ENCODE measurements at places on chromosomes 4 and X. TPM values are rescaled to one million over a fixed set of nuclear protein-coding genes. Genes with fewer than 3 reads are reported as not detected.

SASH3 gene
- not detected for total RNA-seq

UNC5C gene
- total RNA-seq: not detected

NAP1L2 gene
- total RNA-seq: 12.8 TPM

HTR2C gene
- total RNA-seq: 1.3 TPM

PRSS12 gene
- total RNA-seq: 5.4 TPM

TMEM150C gene
- total RNA-seq: 2.7 TPM

CTAG2 gene
- not detected for total RNA-seq

- DNase-seq: no peak
- H3K36me3 ChIP-seq: no peaks in the 10 kb centered on the region
- H3K27me3 ChIP-seq: no peaks in the 10 kb centered on the region
- no peak overlapping the region for H3K4me3 ChIP-seq
- no peak overlapping the region for H3K27ac ChIP-seq
- no peaks in the 10 kb centered on the region for H3K4me1 ChIP-seq
Observed at GRCh38 chr4:53963336-53963735, 101.1 kb downstream of the CHIC2 start.

- no peak overlapping the region for H3K27ac ChIP-seq
- no peak overlapping the region for H3K4me3 ChIP-seq
- DNase-seq: no peak
- no peaks in the 10 kb centered on the region for H3K27me3 ChIP-seq
- H3K4me1 ChIP-seq: no peaks in the 10 kb centered on the region
Observed at GRCh38 chr4:172851534-172851933, 317.1 kb upstream of the GALNT7 start.

GRCh38 chr4:145773581-145774234 is 93.8 kb downstream of the C4orf51 start:
- H3K27ac ChIP-seq: no peak overlapping the region
- no peak for DNase-seq
- H3K36me3 ChIP-seq: peaks cover 45% of the 10 kb centered on the region
- H3K27me3 ChIP-seq: no peaks in the 10 kb centered on the region

DNA sequence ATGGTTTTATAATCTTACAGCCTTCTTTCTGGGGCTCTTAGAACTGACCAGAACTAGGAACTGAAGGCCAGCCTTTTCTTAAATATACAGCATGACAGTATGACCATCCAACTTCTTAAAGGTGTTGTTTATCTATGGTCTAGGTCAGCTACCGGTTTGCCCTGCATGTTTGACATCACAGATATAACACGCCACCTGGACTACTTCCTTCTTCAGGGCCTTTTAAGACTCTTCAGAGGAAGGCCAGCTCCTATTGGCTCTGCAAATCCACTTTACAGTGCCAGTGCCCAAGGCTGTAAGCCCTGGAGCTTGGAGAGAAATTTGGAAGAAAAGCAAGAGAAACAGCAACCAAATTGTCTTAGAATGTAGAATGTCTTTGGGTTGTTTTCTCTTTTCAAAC is 185.5 kb downstream of the MGST2 start:
- H3K4me3 ChIP-seq: no peak overlapping the region
- peaks cover 7% of the 10 kb centered on the region for H3K4me1 ChIP-seq
- no peak overlapping the region for H3K27ac ChIP-seq
- H3K27me3 ChIP-seq: no peaks in the 10 kb centered on the region
- no peak for DNase-seq

DNA sequence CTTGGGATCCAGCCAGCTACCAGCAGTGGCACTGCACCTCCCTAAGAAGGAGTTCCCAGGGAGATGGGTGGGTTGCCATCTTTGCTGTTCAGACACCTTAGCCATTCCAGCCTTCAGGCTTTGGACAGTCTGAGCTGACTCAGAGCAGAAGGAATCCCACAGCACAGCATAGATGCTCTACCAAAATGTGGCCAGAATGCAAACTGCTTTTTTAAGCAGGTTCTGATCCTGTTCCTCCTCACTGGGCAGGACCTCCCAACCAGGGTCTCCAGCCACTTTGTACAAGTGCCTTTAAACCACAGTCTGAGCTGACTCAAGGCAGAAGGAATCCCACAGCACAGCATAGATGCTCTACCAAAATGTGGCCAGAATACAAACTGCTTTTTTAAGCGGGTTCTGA is 209.0 kb downstream of the NPNT start:
- H3K27ac ChIP-seq: no peak overlapping the region
- peaks cover 26% of the 10 kb centered on the region for H3K36me3 ChIP-seq
- no peaks in the 10 kb centered on the region for H3K27me3 ChIP-seq

DNA sequence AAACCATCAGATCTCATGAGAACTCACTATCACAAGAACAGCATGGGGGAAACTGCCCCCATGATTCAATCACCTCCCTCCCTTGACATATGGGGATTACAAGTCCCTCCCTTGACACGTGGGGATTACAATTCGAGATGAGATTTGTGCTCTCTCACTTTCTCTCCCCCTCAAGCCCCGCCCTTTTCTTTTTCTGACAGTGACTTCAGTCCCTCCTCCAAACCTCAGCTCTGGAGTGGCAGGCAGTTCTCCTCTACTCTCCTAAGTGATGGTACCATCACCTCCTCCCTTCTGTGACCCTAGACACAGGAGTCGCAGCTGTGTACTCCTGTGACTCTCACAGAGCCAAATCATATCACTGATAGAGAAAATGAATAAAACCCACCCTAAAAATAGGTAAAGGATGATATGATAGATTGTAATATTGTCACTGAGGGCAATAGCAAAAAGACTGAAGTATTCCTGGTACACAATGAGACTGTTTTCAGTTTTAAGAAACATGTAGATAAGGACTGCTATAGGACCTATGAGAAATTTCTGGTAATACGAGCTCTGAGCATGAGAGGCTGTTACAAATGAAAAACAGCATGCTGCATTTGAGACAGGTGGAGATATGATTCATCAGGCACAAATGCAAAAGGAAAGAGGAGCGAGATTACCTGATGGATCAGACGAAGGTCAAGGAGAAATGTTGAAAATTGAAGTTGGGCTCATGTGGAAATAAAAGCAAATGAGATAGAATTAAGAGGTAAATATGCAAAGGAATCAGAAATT is 101.2 kb upstream of the CBLL2 start:
- no peaks in the 10 kb centered on the region for H3K4me1 ChIP-seq
- H3K4me3 ChIP-seq: no peak overlapping the region
- H3K27me3 ChIP-seq: no peaks in the 10 kb centered on the region
- H3K36me3 ChIP-seq: no peaks in the 10 kb centered on the region

DNA sequence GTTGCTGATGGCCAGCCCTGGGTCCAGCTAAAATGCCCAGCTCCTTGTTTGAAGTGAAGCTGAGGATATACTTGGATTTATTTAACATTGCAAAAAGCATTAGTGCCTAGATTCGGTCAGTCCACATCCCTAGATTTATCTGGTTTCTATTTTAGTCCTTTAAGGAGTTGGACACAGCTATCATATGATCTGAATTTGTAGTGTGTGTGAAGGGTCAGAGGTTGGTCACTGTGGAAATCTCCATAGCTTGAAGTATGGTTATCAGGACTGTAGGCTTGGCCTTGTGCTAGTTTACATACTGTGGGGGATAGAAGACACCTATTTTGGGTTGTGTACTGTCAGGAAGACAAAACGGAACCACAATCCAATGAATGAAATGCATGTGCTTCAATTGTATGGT is 28.8 kb downstream of the NLGN3 start:
- H3K4me3 ChIP-seq: no peak overlapping the region
- peaks cover 15% of the 10 kb centered on the region for H3K36me3 ChIP-seq
- no peaks in the 10 kb centered on the region for H3K27me3 ChIP-seq
- H3K27ac ChIP-seq: no peak overlapping the region
- no peak for DNase-seq

- no peak overlapping the region for H3K4me3 ChIP-seq
- peak; percentile 25 for DNase-seq
- no peak overlapping the region for H3K27ac ChIP-seq
- no peaks in the 10 kb centered on the region for H3K27me3 ChIP-seq
Observed at GRCh38 chrX:45632506-45632905, 431.8 kb upstream of the DIPK2B start.

DNA sequence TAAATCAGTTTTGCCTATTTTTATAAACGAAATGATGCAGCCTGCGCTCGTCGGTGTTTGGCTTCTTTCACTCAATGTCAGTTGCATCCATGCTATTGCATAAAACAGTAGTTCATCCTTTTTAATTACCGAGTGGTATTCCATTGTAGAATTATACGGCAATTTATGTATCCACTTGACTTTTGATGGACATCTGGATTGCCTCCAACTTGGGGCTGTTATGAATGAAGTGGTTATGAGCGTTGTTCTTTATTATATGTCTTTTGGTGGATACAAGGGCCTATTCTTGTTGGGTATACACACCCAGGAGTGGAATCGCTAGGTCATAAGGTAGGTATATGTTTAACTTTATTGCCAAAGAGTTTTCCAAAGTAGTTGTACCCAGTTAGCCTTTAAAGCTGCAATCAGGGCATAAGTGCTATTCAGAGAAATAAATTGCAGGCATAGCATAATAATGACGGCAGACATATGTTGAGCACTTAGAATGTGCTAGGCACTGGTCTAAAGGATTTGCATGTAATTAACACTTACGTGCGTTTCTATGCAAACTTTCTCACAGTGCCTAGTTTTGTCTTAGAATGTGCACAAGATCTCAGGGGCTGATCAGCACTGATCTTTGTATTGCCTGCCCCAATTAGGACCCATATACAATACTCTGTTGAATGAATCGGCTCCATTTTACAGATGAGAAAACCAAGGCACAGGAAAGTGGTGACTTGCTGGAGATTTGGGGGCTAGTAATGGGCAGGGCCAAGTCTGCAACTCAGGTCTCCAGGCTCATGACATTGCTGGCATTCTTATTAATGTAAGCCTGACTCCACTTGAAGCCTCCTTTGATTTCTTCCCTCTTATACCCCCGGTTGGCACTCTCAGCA is 407.0 kb downstream of the BCOR start:
- DNase-seq: no peak
- H3K27me3 ChIP-seq: no peaks in the 10 kb centered on the region
- H3K4me3 ChIP-seq: no peak overlapping the region
- peaks cover 7% of the 10 kb centered on the region for H3K4me1 ChIP-seq

DNA sequence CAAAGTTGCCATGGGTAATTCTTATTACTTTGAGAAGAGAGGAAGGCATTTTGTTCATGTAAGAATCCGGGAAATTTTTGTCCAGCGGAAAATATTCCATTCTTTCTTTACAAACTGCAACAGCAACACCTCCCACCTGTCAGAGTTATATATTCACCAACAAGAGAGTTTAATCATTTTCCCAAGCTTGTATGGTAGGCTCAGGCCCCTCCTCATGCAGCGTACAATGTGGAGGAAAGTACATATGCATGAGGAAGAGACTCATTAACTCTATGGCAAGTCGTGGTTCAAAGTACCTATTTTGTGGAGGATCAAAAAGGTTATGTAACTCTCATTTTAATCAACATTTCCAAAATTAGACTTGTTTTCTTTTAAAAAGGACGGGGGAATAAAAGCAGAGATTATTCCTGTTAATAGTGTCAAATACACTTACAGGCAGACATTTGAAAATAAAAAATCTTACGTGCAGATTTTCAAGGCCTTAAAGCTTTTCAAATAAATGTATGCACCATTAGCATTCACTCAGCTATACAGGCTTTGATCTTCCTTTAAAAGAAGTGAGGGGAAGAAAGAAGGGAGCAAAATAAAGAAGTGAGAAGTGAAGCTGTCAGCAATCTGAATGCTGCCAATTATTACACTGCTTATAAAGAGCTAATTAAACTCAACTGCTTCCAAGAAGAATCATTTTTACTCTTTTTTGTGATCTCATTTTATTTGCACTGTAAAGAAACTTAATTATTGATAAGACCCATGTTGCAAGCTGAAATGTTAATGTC is 204.8 kb downstream of the FAT4 start:
- H3K27ac ChIP-seq: no peak overlapping the region
- H3K36me3 ChIP-seq: no peaks in the 10 kb centered on the region
- H3K4me1 ChIP-seq: no peaks in the 10 kb centered on the region
- H3K27me3 ChIP-seq: no peaks in the 10 kb centered on the region

DNA sequence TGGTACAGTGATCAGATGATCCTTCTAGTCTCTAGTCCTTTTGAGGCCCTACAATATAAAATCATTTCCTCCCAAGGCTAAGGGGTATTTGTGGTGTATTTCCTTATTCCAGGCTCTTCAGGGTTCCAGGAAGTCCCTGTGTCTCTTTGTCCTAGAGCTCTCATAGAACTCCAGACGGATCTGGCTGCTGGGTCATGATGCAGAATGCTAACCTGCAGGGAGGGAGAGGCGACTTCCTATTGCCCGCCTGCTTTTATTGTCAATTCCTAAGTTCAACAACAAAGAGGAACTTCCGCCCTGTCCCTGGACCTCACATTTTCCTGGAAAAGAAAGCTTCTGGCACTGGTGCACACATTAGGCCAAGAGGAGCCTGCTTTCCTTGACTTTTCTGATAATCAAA is 45.9 kb upstream of the ZNF827 start:
- no peak for DNase-seq
- no peak overlapping the region for H3K27ac ChIP-seq
- peaks cover 2% of the 10 kb centered on the region for H3K4me1 ChIP-seq

- no peaks in the 10 kb centered on the region for H3K4me1 ChIP-seq
- H3K36me3 ChIP-seq: no peaks in the 10 kb centered on the region
- DNase-seq: no peak
Observed at GRCh38 chr4:53744446-53745160, 153.3 kb upstream of the LNX1 start.

GRCh38 chrX:136260776-136261175 is 9.6 kb upstream of the MAP7D3 start:
- peaks cover 2% of the 10 kb centered on the region for H3K36me3 ChIP-seq
- no peaks in the 10 kb centered on the region for H3K4me1 ChIP-seq
- no peak overlapping the region for H3K27ac ChIP-seq
- no peak for DNase-seq

DNA sequence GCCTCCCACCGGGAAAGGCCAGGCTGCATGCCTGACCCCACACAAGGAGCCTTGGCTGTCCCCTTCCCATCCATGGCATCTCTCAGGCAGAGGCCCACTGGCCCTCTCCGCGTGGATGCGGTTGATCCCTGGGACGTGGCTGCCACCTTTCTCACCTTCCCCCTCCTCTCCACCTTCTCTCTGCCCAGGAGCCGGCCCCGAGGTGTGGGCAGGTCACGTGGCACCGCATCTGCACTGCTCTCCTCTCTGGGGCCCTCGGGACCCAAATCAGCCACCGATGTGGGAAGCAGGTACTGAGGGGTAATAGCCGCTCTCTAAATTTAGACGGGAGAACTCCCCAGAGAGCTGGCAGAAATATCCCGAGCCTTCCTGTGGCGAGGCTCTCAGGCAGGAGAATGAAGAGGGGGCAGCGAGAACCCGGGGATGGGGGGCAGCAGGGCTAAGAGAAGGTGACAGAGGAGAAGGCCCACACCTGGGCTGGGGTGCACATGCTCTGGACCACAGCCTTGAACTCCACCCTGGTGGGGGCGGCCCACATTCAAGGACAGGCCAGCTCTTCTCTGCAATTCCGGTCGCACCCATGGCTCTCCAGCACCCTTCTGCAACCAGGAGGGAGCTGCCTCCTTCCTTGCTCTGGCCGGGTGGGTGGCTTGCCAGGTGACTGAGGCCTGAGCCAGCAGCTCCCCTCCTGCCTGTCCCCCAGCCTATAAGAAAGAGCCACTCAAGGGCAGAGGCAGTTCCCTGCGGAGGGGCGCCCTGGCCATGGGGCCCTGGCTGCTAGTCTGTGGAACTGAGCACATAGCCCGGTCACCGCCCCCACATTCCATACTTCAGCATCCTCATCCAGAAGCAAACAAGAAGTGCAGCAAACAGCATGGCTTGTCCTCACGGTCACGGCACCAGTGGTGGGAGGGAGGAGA is 9.6 kb upstream of the DUSP9 start:
- no peak overlapping the region for H3K27ac ChIP-seq
- no peak overlapping the region for H3K4me3 ChIP-seq
- H3K4me1 ChIP-seq: no peaks in the 10 kb centered on the region
- DNase-seq: no peak
- peaks cover 11% of the 10 kb centered on the region for H3K36me3 ChIP-seq
